ENCODE measurements at places on chromosomes 16 and 17.

DNA sequence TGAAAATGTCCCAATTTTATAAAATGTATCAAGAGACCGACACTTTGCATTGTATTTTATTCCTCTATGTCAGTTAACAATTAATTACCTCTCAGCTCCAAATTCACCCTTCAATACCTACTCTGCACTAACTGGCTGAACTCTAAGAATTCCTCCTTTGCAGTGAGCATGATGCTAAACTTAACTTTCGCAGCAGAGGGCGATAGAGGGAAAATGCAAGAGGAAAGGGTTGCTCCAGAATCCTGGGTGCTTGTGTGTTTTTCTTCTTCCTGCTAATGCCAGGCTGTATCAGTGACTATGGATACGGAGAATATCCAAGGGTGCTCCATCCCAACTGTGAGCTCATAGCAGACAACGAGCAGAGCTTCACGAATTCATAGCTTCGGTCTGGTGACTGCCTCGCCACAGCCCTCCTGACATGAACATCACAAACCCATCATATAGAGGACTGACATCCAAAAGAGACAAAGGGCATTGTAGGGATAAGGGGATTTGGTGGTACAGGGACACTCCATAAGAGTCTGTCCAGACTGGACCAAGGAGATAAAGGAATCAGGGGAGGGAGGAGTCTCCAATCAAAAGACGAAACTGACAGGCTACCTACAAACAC is 172.9 kb downstream of the STX8 start:
- no peak for DNase-seq

GRCh38 chr16:19210280-19210924 is 42.4 kb downstream of the SYT17 start:
- no peak for DNase-seq

DNA sequence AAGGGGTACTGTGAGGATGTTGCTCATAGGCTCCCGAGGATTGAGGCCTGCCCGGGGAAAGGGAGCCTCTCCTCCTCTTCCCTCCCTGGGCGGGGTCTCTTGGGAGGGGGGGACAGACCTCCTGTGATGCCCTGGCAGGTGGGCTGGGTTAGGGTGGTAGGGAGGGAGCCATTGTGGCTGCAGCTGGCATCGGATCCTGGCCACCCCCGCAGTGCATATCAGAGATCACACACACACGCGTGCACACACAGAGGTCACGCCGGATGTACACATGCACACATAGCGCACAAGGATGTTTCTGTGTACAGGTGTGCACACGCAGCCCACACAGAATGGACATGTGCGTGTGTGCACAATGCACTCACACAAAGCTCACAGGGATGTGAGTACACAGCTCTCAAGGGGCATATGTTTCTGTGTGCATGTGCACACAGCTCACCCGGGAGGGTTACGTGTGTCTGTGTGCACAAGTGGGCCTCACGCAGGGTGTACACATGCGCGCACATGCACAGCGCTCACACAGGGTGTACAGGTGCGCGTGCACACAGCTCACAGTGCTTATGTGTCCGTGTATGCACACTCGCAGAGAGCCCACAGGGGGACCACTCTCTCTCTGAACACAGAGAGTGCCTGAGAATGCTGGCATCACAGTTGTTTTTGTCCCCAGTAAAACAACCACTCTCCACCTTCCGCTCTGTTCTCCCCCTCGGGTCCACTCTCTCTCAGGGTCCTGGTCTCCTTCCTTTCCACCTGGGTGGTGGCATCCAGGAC is 2.4 kb downstream of the GJD3 start:
- no peak for DNase-seq

DNA sequence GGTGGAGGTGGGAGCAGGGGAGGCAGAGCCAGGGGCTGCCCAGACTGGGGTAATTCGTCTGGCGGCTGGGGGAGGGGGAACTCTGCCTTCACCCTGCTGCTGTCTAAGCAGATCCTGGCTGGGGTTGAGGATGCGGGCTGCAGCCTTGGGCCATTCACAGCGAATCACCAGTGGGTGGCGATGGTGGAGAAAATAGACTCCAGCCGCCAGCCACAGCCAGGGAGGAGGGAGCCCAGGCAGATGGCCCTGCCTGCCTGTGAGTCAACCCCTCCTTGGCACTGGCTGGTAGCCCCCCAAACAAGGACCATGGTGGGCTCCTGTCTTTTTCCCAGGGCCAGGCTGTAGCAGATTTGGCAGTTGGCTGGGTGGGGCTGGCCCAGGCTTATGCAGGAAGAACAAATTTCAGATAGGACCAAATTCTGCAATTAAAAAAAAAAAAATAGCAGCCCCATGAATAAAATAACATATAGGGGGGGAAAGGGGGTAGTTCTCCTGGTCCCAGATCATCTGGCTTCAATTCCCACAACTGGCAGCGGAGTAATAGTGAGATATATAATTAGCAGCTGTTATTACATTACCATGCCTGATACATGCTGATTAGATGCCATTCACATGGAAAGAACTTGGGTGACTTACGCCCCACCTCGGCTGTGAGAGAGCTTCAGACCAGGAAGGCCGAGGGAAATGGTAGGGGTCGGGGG is 41.5 kb upstream of the CDH5 start:
- no peak for DNase-seq

Data from thoracic aorta (tissue), 2 donors.